Regular cardiac myocyte (primary cell): ENCODE measurements at places on chromosomes 7 and 10. TPM values are rescaled to one million over a fixed set of nuclear protein-coding genes. Genes with fewer than 3 reads are reported as not detected.

FAM25C gene
- not detected in 2 replicates for total RNA-seq

C10orf95 gene
- total RNA-seq = not detected in 2 replicates

CALML5 gene
- not detected in 2 replicates for total RNA-seq

EEPD1 gene
- total RNA-seq = 0.38 and 3.9 TPM in 2 replicates

COL26A1 gene
- total RNA-seq = under 0.01 TPM in 1 of 2 replicates, not detected in the other

WASL gene
- 9.6 and 9.8 TPM in 2 replicates for total RNA-seq
